ENCODE measurements at places on chromosomes 16 and 17.

DNA sequence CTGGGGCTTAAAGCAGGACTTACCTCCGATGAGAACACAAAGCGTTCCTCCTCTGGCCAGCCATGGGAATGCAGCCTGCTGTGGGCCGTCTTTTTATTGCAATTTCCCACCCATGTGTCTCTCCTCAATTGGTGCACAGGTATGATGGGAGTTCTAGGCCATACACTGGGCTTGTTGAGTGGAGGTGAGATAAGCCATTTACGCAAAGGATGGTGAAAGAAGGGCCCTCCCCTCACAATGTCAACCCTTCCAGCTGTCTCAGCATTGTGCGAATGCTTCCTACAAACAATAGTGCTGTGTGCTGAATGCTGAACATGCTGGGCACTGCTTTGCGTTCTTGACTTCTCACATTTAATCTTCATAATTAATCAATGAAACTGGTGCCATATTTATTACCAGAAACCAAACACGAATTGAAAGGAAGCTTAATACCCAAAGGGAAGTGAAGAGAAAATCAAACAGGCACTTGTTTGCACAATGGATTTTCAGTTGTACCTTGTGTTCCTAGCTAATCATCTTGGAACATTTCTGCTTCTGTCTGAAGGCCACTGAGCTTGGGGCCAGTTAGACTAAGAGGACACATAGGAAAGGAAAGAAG, at the start of gene GP2:
TSS of gene GP2 (minus strand) at position 70 of the 598 bp plus-strand sequence. CDS start 1,082 bp downstream, outside the sequence.
- no peak for DNase-seq

GRCh38 chr17:50491505-50491904, 12.8 kb downstream of the RSAD1 start:
- no peak for DNase-seq

DNA sequence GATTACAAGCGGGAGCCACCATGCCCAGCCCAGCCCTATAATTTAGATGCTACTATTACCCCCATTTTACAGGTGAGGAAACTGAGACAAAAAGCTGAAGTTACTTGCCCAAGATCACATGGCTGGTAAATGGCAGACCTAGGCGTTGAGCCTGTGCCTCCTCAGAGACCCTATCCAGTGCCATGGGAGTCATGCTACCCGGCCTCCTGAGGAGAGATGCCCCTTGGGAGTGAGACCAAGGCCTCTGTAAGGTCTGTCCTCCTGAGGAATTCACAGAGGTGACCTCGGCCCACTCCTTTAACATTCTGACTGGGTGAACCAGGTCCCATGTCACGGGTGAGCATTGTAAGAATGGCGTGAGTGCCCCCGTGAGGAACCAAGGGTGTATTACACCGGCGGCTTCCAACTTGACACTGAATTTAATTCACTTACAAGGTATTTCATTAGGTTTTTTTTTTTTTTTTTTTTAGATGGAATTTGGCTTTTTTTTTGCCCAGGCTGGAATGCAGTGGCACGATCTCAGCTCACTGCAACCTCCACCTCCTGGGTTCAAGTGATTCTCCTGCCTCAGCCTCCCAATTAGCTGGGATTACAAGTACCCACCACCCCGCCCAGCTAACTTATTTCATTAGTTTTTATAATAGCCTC, 95.7 kb downstream of the ABCC6 start:
- DNase-seq, result peak; percentile 16

GRCh38 chr16:67917852-67918236, 13.8 kb downstream of the CTRL start:
- no peak for DNase-seq

GRCh38 chr16:51996516-51996915, 550.4 kb downstream of the TOX3 start:
- no peak for DNase-seq

DNA sequence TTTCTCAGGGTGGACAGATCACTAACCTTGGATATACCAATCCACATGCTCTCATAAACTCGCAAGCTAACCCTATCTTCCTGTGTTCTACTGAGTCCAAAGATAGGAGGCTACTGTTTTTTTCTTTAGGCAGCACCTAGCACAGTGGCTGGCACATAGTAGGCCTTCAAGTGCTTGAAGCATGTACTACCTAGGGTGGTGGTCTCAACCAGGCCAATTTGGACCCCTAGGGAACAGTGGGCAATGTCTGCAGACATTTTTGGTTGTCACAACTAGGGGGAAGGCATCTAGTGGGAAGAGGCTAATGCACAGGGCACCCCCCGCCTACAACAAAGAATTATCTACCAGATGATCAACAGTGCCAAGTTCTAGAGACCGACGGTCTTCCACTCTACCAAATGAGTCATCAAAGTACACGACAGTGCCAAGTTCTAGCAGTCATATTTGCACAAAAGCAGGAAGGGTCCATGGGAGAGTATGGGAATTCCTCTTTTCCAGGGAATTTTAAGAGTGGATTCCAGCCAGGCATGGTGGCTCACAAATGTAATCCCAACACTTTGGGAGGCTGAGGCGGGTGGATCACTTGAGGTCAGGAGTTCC, 390.3 kb downstream of the SLC39A11 start:
- DNase-seq, result no peak

DNA sequence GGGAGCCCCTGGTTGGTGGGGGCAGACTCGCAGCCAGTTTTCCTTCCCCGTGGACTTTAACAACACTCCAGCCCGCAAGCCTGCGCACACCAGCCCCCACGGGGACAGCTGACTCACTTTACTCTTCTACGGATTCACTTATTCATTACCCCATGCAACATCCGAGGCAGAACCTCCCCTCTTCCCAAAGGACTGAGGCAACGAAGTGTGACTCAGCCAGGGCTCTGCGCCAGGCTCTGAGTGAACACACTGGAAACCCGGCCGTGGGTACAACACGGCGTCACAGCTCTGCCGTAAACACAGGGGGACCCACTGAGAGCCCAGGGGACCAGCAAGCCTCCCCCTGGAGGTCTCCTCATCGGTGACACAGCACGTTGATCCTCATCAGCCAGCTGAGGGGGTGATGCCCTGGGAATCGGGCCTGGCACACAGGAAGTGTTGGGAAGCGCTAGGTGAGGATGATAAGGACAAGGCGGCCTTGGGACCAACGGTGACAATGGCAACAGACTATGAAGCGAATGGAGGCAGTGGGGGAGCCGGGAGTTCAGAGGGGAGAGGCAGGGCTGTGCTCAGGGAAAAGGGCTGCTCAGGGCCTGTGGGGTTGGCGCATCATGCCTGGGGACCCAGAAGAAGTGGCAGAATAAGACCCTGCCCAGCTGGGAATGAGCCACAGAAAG, 14.6 kb downstream of the COTL1 start:
- no peak for DNase-seq

- DNase-seq, result no peak
Observed at GRCh38 chr17:2235792-2236366, 67.7 kb downstream of the SMG6 start.

DNA sequence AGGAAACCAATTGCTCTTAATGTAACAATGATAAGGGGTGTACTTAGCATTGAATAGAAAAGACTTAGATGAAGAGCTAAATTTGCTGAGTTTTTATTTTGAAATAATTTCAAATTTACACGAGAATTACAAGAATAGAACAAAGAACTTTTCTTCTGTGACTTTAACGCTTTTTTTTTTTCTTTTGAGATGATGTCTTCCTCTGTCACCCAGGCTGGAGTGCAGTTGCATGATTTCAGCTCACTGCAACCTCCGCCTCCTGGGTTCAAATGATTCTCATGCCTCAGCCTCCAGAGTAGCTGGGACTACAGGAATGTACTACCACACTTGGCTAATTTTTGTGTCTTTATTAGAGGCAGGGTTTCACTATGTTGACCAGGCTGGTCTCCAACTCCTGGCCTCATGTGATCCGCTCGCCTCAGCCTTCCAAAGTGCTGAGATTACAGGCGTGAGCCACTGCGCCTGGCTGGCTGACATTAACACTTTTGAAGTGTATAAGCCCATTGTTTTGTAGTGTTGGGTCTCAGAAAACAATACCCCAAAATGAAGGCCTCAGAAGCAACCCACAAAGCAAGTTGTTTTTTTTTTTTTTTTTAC, 2.1 kb downstream of the TEN1 start:
- no peak for DNase-seq

GRCh38 chr17:21194226-21194625, 19.7 kb downstream of the TMEM11 start:
- DNase-seq, result no peak

GRCh38 chr17:48748718-48749566, 20.4 kb upstream of the HOXB13 start:
- no peak for DNase-seq

DNA sequence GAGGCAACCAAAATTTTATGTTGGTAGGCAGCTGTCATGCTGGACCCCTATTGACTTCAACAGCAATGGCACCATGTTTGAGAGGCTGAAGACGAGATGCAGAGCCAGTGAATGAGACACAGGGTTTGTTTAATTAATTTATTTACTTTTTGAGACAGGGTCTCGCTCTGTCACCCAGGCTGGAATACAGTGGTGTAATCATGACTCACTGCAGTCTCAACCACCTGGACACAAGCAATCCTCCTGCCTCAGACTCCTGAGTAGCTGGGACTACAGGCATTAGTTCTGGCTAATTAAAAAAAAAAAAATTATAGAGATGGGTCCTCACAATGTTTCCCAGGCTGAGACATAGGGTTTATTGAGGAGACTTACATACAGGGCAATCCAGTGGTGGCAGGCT, 36.2 kb upstream of the PPM1D start:
- no peak for DNase-seq

DNA sequence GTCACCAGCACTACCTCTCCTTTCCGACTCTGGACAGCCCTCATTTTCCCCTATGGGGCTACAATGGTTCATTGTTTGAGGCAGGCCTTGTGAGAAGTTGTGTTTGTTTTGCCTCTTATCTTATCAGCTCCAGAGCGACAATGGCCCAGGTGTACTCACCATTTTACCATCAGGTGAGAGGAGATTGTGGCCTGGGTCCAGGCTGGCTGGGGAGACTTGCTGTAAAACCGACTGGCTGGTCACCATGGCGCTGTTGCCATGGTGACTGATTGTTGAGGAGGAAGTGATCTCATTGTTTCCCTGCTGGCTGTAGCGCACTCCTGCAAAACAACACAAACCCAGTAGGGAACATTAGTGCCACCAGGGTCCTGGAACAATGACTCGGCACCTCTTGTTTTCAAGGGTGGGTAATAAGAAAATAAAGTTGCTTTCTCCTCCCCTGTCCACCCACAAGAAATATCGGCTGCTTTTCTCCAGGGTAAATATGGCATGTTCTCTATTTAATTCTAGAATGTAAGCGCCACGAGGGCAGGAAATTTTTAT, 34.4 kb downstream of the HNF1B start:
- no peak for DNase-seq

GRCh38 chr17:71530248-71530647, 590.6 kb upstream of the SOX9 start:
- no peak for DNase-seq

DNA sequence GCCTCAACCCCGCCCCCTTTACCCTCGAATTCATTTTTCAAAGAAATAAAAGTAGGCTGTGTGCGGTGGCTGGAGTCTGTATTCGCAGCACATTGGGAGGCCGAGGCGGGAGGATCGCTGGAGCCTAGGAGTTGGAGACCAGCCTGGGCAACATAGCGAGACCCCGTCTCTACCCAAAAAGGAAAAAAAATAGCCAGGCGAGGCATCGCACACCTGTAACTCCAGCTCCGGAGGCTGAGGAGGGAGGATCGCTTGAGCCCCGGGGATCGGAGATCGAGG, 671 bp upstream of the TOP2A start:
- no peak for DNase-seq

DNA sequence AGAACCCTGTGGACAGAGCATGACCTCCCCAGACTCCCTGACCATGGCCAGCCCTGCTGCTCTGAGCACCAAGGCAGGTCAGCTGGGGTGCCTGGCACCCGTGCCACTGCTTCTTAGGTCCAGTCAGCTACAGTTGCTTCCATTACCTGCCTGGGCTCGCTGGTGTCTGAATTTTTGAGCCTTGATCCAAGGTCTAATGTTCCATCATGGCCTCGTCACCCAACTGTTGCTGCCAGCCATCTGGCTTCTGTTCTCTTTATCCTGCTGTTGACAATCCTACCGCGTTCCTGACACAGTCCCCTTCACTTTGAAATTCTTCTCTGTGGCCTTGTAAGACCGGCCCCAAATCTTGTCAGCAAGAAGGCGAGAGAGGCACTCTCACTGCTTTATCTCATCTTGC, 16.7 kb downstream of the GLYR1 start:
- DNase-seq, result no peak

DNA sequence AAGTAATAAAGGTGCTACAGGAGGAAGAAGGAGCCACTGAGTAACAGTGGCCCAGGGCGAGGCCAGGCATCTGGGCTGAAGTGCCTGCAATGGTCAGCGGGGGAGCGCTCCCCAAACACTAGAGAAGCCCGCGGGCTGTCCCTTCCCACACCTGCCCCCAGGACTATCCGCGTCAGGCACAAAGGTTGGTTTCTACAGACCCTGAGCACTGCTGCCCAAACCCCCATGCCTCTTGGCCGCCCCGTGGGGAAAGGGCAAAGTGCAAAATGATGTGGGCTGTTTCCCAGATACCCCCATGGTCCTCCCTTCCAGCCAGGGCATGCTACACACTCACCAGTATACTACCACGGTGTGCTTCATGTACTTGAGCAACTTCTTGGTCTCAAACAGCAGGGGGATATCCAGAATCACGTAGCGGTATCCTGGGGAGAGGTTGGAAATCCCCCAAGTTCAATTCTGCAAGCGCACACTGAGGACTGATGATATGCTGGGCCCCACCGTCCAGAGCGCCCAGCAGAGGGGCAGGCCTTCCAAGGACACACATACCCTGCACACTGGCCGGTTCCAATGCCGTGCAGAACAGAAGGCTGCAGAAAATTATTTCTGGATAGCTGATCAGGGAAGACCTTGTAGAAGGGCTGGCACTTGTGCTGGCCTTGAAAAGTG, 21.5 kb downstream of the DCAKD start:
- no peak for DNase-seq

GRCh38 chr17:4796552-4796920, 572 bp downstream of the PSMB6 start:
- no peak for DNase-seq

- DNase-seq, result no peak
Observed at GRCh38 chr16:50400967-50401348, 32.2 kb upstream of the BRD7 start.

DNA sequence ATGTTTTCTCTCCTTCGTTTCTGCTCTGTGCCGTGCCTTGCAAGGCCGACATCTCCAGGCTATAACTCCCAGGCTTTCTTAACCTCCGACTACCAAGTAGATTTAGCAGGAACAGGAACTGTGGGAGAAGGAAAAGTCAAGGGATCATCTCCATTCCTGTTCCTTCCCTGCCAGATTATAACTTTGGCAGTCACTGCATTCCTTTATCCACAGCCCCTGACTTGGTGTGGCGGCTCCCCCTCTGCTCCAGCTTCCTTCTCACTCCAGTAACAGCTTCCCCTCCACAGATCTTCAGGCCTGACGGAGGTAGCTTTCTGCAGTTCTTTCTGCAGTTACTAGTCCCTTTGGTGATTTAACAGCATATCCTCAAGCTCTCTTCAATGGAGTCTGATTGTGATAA, 234.6 kb upstream of the MON1B start:
- no peak for DNase-seq

- no peak for DNase-seq
Observed at GRCh38 chr16:73420676-73421075, 372.7 kb upstream of the ZFHX3 start.
